ENCODE measurements at places on chromosomes 5 and 9.

GRCh38 chr9:75914002-75914401, 23.5 kb downstream of the PCSK5 start:
- no peak for DNase-seq

- peak; percentile 19 for DNase-seq
Measured at GRCh38 chr5:138641547-138642298, 66.5 kb upstream of the HSPA9 start.

DNA sequence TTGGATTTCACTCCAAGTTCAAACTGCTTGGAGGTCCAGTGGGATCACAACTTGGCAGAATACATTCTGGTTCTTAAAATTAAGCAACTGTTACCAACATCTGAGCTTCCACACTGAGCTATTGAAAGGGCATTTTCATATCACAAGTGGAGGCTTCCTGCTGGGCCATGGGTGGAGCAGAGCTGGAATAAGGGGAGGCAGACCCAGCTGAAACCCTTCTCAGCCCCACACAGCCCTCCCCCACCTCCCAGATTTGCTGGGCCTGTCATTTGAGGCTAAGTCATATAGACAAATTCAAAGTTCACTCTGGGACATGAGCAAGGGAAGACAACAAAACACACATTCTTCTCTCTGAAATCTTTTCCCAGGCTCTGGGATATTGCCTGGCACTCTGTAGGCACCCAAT, 79.9 kb downstream of the ACTL7B start:
- DNase-seq: no peak

DNA sequence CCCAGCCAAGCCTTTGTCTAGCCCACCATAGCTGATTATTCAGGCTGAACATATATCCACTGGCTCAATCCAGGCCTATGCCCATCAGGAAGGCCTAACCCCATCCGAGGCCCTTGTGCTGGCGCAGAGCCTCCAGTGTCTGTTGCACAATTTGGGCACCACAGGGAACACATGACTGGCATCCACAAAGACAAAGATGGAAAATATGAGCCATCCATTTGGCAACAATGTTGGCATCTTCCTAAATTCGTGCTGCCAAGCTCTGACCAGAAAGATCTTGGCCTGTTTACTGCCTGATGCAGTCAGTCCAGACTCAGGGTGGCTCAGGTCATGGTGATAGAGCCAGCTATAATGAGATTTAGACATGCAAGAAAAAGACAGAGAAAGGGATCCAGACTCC, 233.8 kb downstream of the PIK3R1 start:
- DNase-seq: no peak

GRCh38 chr9:976258-976942, at the start of gene DMRT3:
Gene DMRT3, plus strand, starts transcription at chr9:976655. Its CDS starts 347 bp downstream, at chr9:977002.
- DNase-seq: no peak

- no peak for DNase-seq
Measured at GRCh38 chr9:137723783-137724445, 105.1 kb downstream of the EHMT1 start.

DNA sequence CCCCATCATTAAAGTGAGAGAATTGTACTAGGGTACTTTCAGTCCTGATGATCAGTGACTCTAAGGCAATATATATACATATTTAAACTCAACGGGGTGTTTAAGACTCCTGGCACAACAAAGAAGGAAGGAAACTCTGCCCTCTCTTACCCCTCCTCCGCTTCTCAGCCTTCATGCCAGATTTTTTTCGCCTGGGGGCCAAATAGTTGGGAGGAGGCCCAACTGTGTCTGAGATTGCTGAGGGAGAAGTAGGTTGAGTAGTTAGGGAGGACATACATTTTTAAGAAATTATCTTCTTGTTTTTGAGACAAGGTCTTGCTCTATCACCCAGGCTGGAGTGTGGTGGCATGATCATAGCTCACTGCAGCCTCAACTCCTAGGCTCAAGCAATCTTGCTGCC, 127.7 kb upstream of the SHB start:
- DNase-seq: no peak

Data from stimulated activated CD8-positive, alpha-beta memory T cell treated with anti-CD3 and anti-CD28 coated beads, Interleukin-2, amount 100 ng/mL, for 1 hour (primary cell).